Sciatic nerve (tissue), 2 donors: ENCODE measurements at places on chromosomes 3 and 15.

GRCh38 chr3:4584456-4585249, 91.5 kb downstream of the ITPR1 start:
- peak; percentile 64 for DNase-seq

DNA sequence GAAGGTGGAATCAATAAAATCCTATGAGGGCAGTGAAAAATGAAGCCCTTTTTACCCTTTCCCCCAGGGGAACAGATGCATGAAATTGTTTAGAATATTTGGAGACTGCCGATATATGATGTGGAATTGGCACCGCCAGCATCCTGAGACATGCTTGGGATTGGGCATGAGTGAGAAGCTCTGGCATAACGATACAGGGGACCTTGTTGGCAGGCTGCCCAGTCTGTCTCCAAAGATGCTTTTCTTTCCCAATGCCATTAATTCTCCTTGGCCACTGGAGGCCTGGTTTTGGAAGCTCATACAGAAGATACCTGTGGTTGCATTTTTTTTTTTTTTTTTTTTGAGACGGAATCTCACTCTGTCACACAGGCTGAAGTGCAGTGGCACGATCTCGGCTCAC, 800.6 kb upstream of the LMCD1 start:
- no peak for DNase-seq

DNA sequence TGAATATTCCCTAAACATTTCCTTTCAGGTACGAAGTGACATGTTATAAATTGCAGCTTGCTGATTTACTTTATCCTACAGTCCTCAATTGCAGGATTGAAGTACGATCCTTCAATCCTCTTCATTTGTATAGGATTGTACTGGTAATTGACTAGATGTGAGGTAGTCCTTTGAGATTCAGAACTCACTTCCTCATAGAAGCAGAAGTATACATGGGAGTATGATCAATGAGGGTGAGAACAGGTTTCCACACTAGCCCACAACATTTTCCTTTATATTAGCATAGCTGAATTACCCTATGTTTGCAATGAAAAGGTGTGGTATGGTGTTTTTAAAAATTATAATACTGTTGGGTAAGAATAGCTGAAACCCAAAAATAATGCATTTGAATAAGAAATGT, 160.0 kb upstream of the UMPS start:
- no peak for DNase-seq

DNA sequence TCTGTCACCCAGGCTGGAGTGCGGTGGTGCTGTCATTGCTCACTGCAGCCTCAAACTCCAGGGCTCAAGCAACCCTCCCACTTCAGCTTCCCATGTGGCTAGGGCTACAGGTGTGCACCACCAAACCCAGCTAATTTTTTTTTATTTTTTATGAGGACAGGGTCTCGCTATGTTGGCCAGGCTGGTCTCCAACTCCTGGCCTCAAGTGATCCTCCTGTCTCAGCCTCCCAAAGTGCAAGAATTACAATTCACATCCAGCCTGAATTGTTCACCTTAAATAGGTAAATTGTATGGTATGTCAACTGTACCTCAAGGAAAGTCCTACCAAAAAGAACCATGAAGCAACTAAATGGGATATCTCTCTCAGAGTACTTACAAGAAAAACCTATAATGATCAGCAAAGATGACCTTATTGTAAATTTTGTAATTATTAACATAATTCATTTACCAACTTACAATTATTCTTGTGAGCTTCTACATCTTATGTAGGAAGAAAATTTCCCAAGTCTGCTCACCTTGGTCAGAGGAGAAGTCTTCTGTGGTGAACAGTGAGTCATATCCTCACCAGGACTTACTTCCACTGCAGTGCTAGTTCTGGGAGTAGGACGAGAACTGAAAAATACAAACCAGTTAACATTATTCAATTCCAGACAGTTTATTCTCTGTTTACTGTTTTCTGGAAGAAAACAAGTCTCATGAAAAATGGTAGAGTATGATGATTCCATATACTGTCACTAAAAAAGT, 54.4 kb downstream of the ULK4 start:
- DNase-seq, result no peak

- DNase-seq, result no peak
Observed at GRCh38 chr3:95327478-95327877, 1264.6 kb downstream of the NSUN3 start.

DNA sequence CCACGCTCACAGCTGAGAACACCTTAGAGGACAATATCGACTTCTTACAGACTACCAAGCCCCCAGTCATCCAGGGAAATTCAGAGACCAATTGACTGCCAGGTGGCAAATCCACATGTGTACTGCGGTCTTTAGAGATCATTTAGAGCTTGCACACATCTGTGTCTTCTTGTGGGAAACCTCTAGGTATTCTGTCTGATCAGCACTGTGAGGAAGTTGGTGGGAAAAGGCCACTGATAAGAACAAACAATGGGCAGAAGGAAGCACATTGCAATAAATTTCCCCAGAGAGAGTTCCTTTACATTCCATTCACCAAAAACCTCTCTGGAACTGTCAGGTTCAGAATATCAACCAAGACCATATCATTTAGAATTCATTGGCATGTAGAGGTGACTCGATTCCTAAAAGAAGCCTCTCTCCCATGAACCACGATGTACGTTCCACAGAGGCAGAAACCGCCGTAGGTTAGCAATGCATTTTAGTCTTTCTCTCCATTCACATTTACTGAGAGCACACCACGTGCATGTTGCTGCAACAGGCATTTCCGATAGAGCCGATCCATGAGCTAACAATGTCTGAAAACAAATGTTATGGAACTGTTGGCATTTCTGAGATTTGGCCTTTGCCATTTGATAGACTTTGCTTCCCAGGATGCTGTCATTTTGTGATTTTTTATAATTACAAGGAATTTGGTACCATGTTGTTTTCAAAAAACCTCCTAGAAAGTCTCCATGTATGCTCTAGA, 287.3 kb upstream of the TPRG1 start:
- no peak for DNase-seq

- no peak for DNase-seq
Observed at GRCh38 chr3:55207744-55208143, 279.4 kb downstream of the WNT5A start.

GRCh38 chr15:28085489-28086174, 13.5 kb downstream of the OCA2 start:
- DNase-seq, result no peak

DNA sequence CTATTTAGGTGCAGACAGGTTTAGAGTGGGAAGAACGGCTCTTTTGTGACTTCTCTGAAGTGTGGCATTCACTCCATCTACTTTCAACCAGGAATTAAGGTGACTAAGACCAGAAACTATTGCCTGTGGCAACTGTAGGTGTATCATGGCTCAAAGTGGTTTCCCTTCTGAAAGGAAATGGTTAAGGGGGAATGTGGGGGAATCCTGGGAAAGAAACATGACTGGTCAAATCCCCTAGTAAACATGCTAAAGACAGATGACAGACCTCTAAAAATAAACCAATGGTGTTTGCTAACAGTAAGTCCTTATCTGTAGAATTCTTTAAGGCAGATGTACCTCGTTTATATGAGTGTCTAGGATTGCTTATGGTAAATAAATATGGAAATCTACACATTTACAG, 56.9 kb downstream of the MEGF11 start:
- no peak for DNase-seq
